Lung microvascular endothelial cell (primary cell): ENCODE measurements at places on chromosomes 4 and X.

DNA sequence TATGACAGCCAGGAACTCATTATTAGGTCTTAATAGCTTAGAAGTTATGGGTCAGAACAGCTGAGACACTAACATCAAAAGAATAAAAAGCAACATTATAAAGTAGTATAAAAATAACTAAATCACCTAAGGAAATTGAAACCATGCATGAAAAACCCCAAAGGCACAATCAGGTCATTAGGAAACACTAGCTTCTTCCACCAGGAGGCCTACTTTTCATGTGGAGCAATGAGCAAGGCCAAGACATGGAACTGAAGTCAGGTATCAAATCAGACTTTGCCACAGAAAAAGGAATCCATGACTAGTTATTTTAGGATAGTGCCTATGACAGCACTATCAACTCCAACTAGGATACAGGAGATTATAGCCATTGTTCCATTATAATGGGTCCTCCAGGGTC, 7.9 kb downstream of the HUWE1 start:
- DNase-seq, result peak; percentile 2

DNA sequence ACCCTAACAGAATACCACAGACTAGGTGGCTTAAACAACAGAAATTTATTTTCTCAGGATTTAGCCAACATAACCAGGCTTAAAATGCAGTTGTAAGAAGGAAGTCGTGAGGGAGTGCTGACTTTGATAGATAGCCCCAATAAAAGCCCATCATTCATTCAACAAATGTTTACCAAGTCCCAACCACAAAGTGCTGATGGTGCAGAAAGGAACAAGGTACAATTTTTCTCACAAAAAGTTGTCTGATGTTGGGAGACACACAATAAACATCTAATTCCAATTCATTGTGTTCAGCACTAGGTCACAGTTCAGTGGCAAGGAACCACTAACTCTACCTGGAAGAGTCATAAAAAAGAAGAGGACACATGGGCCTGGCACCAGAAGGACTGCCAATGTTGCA, 42.2 kb downstream of the AKAP4 start:
- DNase-seq, result no peak

- peak; percentile 34 for DNase-seq
These were observed 14.3 kb downstream of the JCHAIN start for GRCh38 chr4:70651864-70652506.

DNA sequence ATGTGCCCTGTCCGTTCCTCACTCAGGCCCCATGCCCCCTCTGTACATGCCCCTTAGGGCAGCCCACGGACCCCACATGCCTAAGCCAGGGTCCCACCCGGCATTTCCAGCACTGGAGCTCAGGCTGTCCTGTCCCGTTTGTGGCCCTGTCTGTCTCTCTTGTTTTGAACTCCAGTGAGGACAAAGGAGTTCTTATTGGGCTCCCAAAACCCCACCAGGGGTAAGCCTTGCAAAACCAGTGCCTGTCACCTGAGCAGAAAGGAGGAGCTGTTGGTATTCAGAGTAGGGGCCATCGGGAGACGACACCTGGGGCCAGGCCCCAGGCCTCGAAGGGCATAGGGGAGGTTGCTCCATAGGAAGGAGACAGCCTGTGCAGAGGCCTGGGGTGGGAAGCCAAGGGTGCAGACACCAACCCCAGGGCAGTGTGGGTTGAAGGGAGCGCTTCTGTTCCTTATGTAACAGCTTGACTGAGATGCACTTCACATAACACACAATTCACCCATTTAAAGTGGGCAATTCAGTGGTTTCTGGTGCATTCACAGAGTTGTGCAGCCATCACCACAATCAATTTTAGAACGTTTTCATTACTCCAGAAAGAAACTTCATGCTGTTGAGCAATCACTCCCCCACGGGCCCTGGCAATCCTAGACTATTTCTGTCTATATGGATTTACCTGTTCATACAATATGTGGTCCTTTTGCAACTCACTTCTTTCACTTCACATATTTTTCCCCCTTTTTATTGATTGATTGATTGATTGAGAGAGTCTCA, 31.7 kb downstream of the MAN2B2 start:
- no peak for DNase-seq

DNA sequence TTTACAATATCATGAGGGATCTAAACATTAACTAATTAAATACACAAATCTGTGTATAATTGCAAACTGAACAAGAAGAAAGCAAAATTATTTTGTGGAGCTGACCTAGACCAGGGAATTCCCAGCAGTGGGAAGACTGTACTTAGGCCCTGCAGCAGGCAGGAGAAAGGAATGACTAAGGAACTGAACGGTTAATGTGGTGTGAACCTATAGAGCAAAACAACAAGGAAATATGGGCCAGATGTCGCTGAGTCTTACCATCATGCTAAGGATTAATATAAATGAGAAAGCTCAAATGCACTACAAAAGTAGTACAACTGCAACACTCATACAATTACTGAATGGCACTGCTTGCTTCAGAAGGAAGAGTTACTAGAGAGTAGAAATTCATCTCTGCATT, 120.3 kb upstream of the ATXN3L start:
- DNase-seq, result no peak

GRCh38 chr4:85873566-85873965, 398.6 kb downstream of the ARHGAP24 start:
- DNase-seq, result no peak

DNA sequence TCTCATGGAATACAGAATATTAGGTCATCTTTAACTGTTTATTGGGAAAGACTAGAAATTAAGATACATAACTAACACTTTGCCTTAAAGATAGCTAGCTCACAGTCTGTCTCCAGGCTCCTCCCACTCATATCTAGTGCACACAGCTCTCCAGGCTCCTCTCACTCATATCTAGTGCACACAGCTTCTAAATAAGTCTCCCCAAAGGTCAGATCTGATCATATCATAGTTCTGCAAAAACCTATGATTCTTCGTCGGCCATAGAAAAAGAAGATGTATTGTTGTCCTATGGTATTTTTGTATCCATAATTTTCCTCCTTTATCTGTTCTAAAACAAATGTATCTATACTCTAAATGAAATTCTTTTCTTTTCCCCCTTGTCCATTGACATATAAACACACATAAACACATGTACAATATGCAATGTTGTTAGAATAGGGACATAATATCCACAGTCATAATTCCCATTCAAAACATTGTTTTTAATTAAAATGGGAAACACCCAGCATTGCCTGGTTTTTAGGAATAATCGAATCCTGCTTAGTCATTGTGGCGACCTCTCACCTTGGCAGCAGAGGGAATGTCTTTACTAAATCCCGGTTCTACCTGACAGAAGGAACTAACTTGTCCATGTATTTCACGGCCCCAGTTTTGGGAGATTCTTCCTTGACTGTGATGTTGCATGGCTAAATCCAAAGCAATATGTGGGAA, 1282.0 kb downstream of the PCDH7 start:
- DNase-seq, result no peak

- DNase-seq, result no peak
These were observed 56.2 kb downstream of the PPA2 start for GRCh38 chr4:105417624-105418023.
